ENCODE measurements at places on chromosomes 11 and 22. TPM values are rescaled to one million over a fixed set of nuclear protein-coding genes. Genes with fewer than 3 reads are reported as not detected.

DNA sequence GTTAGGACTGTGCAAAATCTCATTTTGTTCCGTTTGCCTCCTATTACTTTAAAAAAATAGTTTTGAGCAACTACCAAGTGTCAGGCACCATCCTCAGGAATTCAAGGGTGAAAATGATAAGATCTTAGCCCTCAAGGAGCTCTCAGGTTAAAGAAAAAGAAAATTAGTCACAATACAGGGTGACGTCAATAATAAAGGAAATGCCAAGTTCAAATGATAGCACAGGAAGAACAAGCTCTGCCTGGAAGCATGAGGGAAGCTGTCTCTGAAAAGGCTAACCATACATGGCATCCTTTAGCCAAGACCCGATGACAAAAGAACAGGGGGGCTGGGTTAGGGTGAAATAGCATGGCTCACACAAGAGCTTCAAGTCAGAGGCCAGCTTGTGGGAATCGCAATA lies 11.1 kb upstream of the MPZL2 start:
- DNase-seq, result no peak

DNA sequence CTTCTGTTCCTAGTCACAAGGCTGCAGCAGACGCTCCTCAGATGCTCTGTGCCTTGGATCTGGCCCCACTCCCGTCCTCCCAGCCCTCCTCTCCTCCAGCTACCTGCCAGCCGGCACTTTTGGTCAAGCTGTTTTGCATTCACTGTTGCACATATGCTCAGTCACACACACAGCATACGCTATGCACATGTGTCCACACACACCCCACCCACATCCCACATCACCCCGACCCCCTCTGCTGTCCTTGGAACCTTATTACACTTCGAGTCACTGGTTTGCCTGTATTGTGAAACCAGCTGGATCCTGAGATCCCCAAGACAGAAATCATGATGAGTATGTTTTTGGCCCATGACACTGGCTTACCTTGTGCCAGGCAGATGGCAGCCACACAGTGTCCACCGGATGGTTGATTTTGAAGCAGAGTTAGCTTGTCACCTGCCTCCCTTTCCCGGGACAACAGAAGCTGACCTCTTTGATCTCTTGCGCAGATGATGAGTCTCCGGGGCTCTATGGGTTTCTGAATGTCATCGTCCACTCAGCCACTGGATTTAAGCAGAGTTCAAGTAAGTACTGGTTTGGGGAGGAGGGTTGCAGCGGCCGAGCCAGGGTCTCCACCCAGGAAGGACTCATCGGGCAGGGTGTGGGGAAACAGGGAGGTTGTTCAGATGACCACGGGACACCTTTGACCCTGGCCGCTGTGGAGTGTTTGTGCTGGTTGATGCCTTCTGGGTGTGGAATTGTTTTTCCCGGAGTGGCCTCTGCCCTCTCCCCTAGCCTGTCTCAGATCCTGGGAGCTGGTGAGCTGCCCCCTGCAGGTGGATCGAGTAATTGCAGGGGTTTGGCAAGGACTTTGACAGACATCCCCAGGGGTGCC lies 109.8 kb downstream of the BCR start:
- DNase-seq, result no peak

DNA sequence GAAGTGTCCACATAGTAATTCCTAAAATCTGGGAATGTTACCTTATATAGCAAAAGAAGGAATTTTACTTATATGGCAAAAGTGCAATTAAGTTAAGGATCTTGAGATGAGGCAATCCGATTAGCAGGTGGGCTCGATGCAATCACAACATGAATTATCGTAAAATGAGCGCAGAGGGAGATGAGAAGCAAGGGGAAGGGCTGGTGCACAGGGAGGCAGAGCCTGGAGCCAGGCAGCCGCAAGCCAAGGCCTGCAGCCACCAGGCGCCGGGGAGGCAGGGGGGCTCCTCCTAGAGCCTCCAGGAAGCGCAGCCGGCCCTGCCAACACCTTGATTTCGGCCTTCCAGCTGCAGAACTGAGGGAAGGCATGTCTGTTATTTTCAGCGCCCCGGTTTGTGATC lies 85.7 kb downstream of the CELSR1 start:
- DNase-seq, result no peak

DNA sequence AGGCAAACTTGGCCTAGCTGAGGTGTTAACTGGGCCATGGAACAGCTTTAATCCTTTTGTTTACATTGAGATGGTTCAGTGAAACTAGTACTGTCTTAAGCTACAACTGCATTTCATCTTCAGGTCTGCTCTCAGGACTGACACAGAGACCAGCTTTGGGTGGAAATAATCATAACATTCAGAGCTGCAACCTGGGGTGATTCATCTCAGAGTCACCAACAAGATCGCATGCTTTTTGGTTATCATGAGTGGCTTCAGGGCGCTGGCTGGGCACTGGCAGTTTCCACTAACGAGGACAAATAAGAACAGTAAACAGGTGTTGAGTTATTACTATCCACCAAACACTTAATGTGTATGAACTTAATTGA lies 60.9 kb upstream of the PAX6 start:
- no peak for DNase-seq

OMP gene
- not detected for total RNA-seq

PTPRCAP gene
- 0.40 TPM for total RNA-seq

- DNase-seq, result no peak
Measured at GRCh38 chr11:94629741-94630140, 62.6 kb downstream of the PIWIL4 start.

- DNase-seq, result no peak
Measured at GRCh38 chr11:665704-666281, 28.7 kb downstream of the DRD4 start.

- peak; percentile 46 for DNase-seq
Measured at GRCh38 chr11:130212431-130212961, 52.9 kb downstream of the ST14 start.

DNA sequence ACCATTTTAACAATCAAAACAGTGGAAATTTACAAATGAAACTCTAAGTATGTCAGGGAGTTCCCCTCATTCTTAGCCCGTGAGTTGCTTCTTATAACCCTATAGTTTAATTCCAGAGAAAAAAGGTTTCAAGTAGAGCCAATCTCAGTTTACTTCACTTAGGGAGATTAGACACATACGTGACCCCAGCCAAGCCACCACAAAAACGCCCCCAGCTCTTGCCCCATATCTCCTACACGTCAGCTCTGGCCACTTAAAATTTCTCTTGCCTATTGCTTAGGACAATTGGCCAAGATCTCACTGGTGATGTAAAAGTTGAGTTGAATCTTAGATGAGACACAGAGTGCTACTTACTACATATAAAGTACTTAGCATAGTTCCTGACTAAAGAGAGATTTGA lies 166.4 kb downstream of the ETS1 start:
- no peak for DNase-seq

MS4A15 gene
- total RNA-seq, result not detected

GRCh38 chr22:40422558-40423309 lies 52.3 kb downstream of the SGSM3 start:
- DNase-seq, result no peak

DNA sequence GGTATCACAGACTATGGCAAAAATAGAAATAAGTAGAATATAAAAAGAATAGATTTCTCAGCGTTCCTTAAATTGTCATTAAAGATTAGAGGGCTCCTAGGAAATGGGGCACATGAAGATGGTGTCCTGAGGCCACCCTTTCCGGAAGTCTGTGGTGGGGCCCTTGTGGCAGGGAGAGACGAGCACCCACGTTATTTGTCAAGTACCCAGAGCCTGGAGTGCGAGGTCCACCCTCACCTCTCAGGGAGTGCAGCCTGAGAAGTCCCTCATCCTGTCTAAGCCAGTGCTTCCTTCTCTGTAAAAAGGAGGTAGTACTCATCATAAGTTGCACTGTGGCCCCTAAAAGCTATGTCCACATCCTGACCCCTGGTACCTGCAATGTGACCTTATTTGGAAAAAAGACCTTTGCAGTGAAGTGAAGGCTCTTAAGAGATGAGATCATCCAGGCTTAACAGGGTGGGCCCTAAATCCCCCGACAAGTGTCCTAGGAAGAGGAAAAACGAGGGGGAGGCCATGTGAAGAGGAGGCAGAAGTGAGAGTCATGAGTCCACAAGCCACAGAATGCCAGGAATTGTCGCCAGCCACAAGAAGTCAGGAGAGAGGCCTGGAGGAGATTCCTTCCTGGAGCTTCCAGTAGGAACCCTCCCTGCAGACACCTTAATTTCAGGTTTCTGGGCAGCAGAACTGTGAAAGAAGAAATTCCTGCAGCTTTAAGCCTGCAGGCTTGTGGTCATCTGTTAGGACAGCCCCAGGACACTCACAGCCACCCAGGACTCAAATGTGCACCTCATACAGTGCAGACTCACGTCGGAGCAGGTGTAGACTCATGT lies 76.8 kb upstream of the CCND1 start:
- DNase-seq, result no peak

- no peak for DNase-seq
Measured at GRCh38 chr22:39859903-39860588, 33.5 kb downstream of the ENTHD1 start.

GRCh38 chr11:11246166-11246565 lies 106.9 kb downstream of the CSNK2A3 start:
- DNase-seq, result no peak

GCAT gene
- total RNA-seq, result 24.0 TPM

DNA sequence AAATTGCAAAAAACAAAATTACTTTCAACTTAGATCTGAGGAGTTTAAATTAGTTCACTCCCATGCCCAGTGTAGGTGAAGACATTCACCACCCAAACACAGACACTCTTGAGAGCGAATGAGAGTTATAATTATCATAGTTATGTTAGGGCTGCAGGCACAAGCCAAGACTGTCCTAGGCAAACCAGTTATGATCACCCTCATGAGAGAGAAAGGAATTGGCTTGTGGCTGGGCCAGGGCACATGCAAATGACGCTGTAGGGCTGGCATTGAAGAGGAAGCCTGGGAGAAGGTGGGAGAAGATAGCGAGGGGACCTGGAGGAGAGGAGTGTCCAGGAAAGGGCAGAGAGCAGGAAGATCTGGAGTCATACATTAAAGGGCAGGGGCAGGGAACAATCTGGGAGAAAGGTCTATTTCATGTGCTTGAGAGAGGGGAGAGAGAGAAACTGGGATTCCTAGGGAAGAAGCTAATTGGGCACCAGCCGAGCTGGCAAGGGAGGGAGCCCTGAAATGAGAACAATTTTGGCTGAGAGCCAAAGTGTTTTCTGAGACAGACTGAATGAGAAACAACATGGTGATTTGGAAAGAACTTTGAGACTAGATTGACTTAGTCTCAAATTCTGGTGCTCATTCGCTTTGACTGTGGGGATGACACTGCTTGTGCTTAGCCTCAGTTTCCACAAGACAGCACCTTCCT lies 279.9 kb downstream of the KIRREL3 start:
- DNase-seq, result peak; percentile 27

- DNase-seq, result peak; percentile 41
Measured at GRCh38 chr22:43881091-43882061, 10.4 kb downstream of the PNPLA5 start.

GRCh38 chr11:93988455-93988854 lies 32.7 kb upstream of the HEPHL1 start:
- no peak for DNase-seq

GRCh38 chr11:107266455-107266854 lies 191.2 kb downstream of the CWF19L2 start:
- DNase-seq, result no peak
